GM12892 (cell line): ENCODE measurements at places on chromosomes 16 and 17.

DNA sequence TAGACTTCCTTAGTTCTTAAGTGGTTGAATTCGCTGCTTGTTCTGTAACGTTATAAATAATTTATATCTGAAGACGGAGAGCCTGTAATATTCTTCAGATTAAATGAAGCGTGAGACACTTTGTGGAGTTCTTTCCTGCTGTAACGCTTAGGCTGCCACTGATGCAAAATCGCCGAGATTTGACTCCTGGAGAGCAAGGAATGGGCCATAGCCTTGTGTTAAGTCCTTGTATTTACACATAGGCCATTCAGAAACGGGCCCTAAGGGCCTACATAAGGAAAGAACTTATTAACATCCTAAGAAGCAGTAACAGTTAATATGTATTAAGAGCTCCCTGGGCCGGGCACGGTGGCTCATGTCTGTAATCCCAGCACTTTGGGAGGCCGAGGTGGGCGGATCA, 936 bp downstream of the EMC6 start:
- no peak for DNase-seq

DNA sequence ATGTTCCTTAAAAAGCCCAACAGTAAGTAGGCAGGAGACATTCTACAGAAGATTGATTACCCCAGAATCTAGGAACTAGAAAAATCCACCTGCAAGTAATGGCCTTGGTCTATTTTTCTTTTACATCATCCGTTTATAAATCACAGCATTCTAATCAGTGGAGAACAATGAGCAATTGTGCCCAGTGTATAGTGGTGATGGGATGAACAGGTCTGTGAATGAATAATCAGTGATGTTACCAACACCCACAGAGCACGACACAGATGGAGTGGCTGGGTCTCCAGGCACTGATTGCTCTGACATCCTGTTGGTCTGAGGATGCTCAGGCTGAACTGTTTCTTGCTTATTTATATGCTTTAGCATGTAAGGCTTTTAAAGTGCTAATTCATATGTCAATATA, 1251.2 kb upstream of the CDH8 start:
- no peak for DNase-seq

- no peak for DNase-seq
These were observed 1.1 kb downstream of the CD300H start for GRCh38 chr17:74566132-74566753.

DNA sequence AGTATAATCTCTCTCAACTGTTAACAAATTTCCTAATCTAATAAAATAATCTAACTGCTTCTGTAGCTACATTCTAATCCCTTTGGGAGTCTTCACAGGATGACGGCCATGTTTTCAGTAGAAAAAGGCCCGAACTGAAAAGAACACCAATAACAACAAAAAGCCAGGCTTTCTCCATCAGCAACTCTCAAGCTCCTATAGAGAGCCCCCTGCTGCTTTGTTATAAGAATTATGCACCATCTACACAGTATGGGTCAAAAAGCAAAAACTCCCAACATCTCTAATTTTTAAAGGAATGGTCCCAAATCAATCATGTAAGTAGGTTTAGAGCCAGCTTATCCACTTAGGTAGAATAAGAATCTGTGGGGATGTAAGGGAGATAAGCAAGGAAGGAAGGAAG, 163.6 kb upstream of the C17orf78 start:
- DNase-seq = no peak

DNA sequence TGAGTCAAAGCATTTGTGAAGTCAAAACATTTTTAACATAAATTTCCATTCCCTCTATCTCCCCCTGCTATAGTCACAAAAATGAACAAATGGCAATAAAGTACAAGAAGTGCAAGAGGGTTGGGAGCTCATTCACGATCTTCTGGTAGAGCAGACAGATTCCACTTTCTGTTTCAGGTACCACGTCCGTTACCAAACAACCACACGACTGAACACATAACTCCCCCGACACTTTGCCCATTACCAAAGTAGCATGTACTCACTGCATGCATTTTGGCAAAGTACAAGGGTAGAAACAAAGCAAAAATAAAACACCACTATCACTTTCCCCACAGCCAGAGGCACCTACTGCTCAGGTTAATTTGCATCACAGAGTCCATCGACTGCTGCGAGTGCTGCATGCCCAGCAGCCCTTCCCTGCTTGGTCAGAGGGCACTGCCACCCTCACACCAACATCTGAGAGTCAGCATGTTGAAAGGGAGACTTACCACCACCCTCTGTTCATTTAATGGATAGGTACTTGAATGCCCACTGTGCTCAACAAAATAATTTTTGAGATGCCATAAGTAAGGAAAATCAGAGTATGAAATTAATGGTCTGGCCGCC, 150.3 kb upstream of the AXIN2 start:
- DNase-seq = no peak

GRCh38 chr17:18039535-18040260, 490 bp downstream of the GID4 start:
- peak; percentile 38 for DNase-seq

GRCh38 chr17:17207998-17208397, 1.9 kb upstream of the PLD6 start:
- DNase-seq = no peak

- no peak for DNase-seq
These were observed 1.9 kb downstream of the PPP4C start for GRCh38 chr16:30077656-30078055.

DNA sequence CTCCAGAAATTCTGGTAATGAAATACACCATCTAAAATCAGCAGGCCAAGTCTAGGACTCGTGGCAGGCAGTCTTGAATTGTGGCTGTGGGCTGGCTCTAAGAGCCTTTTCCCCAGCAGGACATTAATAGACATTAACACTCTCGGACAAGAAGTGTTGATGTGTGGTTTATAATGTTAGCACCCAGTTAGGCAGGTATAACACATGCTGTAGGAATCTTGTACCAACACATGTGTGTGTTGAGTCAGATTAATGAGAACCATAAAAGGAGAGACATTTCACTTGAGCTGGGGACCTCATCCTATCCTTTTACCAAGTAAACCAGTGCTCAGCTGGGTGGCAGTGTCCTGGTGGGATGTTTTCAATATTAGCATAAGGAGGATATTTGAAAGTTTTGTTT, 264.5 kb downstream of the FTO start:
- DNase-seq = no peak

DNA sequence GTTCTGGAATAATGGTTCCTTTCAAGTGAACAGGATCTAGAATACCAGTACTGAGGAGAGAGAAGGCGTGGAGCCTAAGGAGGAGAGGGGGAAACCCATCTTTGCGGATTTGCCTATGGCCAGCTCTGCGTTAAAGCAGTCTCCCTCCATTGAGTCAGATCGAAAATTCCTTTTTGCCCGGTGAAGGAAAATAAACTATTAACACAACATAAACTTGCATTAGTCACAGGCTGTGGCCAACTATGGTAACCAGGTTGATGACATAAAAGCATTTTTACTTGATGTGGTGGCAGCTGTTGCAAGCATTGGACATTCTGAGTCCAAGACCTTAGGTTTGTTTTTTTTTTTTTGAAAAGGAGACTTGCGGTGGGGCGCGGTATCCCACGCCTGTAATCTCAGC, 8.9 kb downstream of the LDAF1 start:
- DNase-seq = no peak

GRCh38 chr17:36610474-36610873, 9.1 kb downstream of the MRM1 start:
- no peak for DNase-seq

GRCh38 chr16:35750157-35750689, 2290.8 kb downstream of the TP53TG3F start:
- DNase-seq = no peak

GRCh38 chr17:17513626-17514025, 17.4 kb upstream of the RASD1 start:
- DNase-seq = no peak

DNA sequence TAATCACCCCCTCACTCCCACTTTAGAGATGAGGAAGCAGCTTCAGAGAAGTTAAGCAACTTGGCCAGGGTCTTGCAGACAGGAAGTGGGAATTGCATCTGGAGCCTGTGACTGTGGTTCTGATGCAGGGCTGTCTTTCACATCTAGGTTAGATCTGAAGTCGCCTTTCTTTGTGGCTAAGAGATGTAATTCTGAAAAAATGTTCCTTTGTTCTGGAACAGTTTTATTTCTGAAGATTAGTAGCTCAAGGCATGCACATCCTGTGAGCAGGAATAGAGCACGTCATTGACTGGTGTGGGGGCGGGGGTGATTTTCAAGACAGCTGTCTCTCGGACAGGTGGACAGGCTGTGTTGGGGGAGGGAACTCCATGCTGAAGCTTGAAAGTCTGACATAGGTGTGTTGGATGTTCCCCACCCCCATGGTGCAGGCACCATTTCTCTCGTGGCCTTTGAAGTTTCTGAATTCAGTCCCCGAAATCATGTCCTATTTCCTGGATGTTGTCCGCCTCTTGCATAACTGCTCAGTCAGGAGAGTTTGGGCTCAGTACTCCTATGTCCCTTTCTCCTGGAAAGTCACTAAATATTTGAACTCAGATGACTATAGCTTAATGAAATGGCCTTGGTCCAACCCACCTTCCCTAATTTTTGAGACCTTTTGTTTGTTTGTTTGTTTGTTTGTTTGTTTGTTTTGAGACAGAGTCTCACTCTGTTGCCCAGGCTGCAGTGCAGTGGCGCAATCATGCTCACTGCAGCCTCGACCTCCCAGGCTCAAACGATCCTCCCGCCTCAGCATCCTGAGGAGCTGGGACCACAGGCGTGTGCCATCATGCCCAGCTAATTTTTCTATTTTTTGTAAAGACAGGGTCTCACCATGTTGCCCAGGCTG, 21.0 kb upstream of the HERPUD1 start:
- DNase-seq = no peak

DNA sequence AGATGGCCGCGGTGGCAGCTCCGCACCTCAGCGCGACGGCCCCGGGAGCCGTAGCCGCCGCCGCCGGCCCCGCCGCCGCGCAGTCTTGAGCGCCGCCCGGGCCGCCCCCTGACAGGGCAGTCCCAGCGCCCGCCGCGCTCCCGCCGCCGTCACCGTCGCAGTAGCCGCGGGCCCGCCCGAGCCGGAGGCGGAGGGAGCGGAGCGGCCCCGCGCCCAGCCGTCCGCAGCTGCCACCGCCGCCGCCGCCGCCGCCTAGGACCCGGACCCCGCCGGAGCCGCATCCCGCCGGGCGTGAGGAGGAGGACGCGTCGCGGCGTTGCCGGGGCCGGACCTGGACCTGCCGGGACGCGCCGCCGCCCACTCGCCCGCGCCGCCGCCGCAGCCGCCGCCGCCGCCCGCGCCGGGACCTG, 218 bp downstream of the TNRC6C start:
- no peak for DNase-seq
